HCT116 (cell line): ENCODE measurements at places on chromosomes 16 and 17. TPM values are rescaled to one million over a fixed set of nuclear protein-coding genes. Genes with fewer than 3 reads are reported as not detected.

- no peak overlapping the region for H3K27ac ChIP-seq
- no peak for DNase-seq
- H3K4me3 ChIP-seq = no peak overlapping the region
These were observed 44.7 kb upstream of the MEAK7 start for GRCh38 chr16:84548971-84549844.

DNA sequence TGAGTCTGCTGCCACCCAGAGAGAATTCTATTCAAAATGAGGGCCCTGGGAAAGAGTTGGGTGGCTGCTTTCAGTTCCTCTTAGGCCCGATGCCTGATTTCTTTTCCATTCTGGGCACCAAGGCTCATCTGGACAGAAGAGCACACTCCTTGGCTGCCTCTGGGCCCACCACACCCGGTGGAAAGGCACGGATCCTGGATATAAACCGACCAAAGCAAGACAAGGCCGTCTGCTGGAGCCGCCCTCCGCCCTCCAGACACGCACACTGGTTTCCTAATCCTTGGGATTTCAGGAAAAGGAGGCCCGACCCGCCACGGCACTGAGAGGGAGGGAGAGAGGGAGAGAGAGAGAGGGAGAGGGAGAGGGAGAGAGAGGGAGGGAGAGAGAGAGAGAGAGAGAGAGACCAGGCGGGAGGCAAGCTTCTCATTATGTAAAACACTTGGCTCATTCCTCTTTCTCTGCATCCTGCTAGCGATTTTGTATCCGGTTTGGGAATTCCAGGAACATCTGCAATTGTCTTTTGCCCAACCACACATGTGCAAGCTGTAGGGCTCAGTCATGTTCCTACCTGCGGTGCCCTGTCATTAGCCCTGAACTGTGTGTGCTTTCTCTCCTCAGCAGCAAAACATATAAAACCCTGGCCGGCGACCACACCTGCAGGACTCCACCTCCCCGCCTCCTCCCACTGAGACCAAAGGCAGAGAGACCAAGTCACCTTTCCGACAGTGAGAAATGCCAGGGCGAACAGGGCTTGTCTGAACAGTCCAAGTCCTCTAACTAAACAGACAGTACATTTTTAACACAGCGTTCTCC is 347.2 kb downstream of the SOX9 start:
- H3K27ac ChIP-seq = no peak overlapping the region
- DNase-seq = no peak
- peaks cover 76% of the 10 kb centered on the region for H3K4me1 ChIP-seq
- no peaks in the 10 kb centered on the region for H3K27me3 ChIP-seq

- H3K36me3 ChIP-seq = no peaks in the 10 kb centered on the region
- H3K27me3 ChIP-seq = no peaks in the 10 kb centered on the region
- H3K27ac ChIP-seq = no peak overlapping the region
- peak; percentile 54 for DNase-seq
- no peak overlapping the region for H3K4me3 ChIP-seq
- H3K4me1 ChIP-seq = peaks cover 3% of the 10 kb centered on the region; the same call in 1 of the 2 replicates
These were observed 16.7 kb downstream of the HSD11B2 start for GRCh38 chr16:67447508-67448076.

DNA sequence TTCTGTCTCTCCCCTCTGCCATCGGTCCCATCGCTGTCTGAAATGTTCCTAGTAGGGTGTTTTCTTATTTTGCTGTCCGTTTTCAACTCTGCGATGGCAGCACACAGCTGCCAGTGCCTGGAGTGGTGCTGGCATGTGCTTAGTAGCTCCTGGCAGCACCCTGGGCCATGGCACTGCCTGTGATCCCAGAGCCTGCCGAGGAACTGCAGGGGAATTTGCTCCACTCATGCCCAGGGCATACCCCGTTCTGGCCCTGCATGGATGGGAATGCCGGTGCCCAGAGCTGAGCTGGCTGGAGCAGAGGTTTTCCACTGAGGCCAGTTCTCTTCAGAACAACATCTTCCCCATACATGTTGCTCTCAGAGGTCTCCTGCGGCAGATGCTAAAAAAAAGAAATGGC is 43.1 kb downstream of the GPT2 start:
- H3K4me1 ChIP-seq = peaks cover 2% of the 10 kb centered on the region; the same call in 1 of the 2 replicates
- no peaks in the 10 kb centered on the region for H3K27me3 ChIP-seq
- peaks cover 8% of the 10 kb centered on the region; the same call in 1 of the 2 replicates for H3K36me3 ChIP-seq
- H3K27ac ChIP-seq = no peak overlapping the region
- no peak overlapping the region for H3K4me3 ChIP-seq

RCVRN gene
- not detected for total RNA-seq

DNA sequence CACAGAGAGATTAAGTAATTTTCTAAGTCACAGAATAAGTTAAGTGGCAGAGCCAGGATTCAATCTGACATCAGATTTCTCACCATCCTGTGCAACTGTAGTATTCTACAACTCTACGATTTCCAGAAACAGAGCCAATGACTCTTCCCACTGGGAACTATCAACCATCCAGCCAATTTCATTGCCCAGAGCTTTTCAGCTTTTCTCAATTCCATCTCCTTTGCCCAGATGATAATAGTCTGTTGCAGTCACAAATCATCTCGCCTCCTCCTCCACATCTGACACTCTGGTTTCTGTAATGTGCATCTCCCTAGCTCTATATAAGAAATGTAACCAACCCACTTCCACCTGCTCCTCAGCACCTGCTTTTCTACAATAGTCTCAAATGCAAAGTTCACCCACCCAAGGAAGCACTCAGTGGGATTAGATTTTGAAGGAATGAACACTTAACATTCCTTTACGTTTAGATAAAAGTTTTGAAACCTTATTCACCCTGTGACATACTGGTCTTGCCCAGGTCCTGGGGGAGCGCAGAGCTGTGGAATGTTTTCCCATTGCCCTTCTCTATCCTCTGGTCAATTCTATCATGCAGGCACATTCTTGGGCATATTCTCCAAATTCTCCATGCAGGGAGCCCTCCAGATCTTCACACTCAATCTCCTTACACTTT is 167.8 kb upstream of the ASIC2 start:
- H3K27me3 ChIP-seq = no peaks in the 10 kb centered on the region
- no peak for DNase-seq
- H3K4me3 ChIP-seq = no peak overlapping the region
- no peak overlapping the region for H3K27ac ChIP-seq
- no peaks in the 10 kb centered on the region for H3K4me1 ChIP-seq
